Kidney epithelial cell (primary cell): ENCODE measurements at places on chromosomes 4 and X.

GRCh38 chrX:26908218-26908617, 554.9 kb downstream of the PPP4R3C start:
- DNase-seq = no peak

DNA sequence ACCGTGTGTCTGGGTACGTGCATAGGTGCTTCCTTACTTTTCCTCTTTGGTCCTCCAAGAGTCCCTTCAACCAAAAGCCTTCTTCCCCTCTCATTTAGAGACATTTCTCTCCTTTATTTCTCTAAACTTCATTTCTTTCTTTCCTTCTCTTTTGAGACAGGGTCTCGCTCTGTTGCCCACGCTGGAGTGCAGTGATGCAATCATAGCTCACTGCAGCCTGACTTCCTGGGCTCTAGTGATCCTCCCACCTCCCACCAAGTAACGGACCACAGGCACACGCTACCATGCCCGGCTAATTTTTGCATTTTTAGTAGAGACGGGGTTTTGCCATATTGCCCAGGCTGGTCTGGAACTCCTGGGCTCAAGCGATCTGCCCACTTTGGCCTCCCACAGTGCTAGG, 42.2 kb downstream of the ACOX3 start:
- DNase-seq = no peak

DNA sequence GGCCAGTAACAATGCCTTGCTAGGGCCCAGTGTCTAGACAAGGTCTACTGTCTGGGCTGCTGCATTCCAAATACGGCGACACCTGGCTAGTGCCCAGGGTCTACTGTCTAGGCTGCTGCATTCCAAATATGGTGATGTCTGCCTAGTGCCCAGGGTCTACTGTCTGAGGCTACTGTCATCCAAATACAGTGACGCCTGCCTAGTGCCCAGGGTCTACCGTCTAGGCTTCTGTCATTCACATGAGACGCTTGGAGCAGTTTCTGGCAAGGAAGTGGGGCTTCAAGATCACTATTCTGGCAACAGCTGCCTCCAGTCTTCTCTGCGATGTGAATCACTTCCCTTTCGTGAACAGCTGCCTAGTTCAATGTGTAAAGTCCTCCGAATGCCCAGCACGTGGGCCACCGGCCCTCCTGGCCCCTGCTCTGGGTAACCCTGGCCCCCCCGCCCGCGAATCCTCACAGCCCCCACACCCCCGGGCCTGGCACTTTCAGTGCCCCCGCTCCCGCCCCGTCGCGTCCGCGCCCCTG, 12.7 kb downstream of the ACOX3 start:
- DNase-seq = no peak

- no peak for DNase-seq
Observed at GRCh38 chr4:159925770-159926169, 822.9 kb downstream of the RAPGEF2 start.

DNA sequence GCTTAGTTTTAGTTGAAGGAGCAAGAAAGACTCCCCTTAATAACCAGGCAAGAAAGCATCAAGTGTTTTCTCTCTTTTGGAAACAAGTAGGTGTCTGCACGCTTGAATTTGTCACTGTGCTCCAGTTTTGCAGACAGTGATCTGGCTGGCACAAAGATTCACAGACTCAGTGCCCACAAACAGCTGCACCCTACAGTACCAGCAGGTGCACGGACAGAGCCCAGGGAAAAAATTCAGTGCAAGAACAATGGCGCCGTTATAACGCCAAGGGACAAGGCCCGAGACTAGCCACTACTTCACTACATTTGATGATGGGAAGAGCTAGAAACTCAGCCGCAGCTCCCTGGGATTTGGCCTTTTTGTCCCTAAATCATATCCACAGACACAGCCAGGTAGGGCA, 56.0 kb downstream of the ZNF827 start:
- DNase-seq = no peak
